NCI-H1694 (cell line): ENCODE measurements at places on chromosomes 1 and 21.
A peak's percentile ranks its signal among the peaks of the same experiment; 100 is the strongest.

- DNase-seq = no peak
These were observed 1.7 kb upstream of the TRIM33 start for GRCh38 chr1:114512595-114513280.

- peak; percentile 34 for DNase-seq
These were observed 258.5 kb downstream of the TRABD2B start for GRCh38 chr1:47738560-47739182.

- DNase-seq = no peak
These were observed 15.8 kb upstream of the RIPPLY3 start for GRCh38 chr21:36990508-36991205.

DNA sequence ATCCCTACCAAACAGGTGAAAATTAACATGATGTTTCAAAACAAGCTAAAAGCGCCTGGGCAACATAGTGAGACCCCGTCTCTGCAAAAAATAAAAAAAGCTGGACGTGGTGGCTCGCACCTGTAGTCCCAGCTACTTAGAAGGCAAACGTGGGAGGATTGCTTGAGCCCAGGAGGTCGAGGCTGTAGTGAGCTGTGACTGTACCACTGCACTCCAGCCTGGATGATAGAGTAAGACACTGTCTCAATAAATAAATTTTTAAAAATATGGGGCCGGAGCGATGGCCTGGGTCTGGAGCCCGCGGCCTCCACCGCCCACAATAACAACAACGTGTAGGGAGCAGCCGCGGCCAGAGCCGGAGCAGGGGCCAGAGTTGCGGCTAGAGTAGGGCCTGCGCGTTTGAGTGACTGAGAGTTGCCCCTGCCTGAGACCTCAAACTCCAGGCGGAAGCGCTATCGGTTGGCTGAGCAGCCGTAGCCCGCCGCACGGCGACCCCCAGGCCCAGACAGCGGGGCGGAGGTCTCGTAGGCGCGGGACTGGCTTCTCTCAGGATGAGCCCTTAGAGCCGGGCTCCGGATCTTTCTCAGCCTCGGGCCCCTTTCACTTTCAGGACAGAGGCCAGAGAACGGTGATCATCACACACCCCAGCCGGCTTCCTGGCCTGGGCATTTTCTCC is 41.4 kb downstream of the ZMYM1 start:
- DNase-seq = no peak

DNA sequence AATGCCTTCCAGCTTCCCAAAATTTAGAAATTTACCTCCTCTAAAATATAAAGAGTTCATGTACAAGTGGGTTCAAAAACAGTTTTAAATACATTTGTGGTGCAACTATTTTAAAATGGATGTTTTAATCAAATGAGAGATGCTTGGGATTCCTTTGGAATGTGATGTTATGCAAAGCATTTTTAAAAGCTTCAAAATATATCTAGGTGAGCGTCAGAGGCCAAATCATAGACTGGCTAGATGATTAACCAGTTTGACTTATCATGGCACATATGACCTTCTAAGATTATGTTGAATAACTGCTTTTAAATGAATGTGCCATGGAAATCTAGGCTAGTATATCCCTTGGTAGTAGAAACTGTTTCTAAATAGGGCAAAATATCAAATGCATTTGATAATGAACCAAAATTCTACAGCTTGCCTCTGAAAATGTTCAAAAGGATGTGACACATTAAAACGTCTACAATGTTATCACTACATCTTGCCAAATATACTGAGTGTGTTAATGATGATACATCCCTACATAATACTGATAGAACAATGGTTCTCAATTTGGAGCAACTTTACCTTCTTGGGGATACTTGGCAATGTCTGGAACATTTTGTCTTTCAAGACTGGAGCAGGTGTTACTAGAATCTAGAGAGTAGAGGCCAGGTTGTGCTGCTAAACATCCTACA is 650.9 kb upstream of the ADGRL2 start:
- no peak for DNase-seq

DNA sequence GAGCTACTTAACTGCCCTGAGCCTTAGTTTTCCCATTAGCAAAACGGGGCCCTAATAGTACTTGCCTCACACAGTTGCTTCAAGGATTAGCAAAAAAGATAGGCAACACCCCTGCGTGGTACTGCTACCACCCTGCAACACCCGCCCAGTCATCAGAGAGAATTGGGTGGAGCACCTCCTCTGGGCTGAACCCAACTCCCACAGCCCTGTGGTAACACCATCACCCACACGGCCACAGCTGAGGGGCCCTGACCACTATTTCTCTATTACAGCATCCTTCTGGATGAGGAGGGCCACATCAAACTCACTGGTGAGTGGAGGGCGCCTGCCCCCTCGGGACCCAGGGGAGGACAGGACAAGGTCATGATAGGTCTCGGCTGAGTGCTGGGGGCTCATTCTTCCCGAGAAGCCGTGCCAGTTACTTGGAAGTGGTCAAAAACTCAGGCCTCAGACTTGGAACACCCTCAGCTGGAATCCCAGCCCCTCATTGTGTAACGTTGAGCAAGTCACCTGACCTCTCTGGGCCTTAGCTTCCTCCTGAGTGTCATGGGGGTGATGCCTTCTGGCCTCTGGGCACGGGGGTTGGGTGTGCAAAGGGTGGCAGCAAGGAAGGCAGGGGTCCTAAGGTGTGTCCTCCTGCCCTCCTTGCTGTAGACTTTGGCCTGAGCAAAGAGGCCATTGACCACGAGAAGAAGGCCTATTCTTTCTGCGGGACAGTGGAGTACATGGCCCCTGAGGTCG is 24.6 kb downstream of the RPS6KA1 start:
- no peak for DNase-seq

GRCh38 chr1:160018900-160019299 is 12.9 kb downstream of the PIGM start:
- DNase-seq = no peak

DNA sequence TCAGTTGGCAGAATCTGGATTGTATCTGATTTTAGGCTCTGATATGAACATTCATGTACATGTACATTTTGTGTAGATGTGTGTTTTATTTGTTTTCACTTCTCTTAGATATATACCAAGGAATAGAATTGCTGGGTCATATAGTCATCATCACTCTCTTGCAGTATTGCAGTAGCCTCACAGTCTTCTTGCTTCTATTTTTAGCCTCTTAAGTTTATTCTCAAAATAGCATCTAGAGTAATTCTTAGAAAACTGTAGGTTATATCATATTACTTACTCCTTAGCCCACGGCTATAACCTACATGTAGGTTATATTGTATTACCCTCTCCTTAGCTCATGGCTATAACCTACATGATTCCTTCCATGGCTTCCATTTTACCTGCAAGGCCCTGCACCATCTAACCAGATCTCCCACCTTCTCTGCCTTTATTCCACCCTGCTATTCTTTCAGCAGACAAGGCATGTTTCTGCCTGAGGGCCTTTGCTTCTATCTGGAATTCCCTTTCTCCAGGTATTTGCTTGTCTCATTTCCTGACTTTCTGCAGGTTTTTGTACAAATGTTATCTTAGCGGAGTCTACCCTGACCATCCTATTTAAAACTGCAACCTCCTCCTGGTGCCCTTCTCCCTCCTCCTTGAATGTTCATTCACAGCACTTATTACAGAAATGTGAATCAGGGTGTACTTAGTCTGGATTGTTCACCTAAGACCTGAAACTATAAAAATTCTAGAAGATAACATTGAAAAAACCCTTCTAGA is 109.0 kb upstream of the ETV3 start:
- DNase-seq = no peak

- no peak for DNase-seq
These were observed 107.9 kb downstream of the FGGY start for GRCh38 chr1:59404796-59405195.

DNA sequence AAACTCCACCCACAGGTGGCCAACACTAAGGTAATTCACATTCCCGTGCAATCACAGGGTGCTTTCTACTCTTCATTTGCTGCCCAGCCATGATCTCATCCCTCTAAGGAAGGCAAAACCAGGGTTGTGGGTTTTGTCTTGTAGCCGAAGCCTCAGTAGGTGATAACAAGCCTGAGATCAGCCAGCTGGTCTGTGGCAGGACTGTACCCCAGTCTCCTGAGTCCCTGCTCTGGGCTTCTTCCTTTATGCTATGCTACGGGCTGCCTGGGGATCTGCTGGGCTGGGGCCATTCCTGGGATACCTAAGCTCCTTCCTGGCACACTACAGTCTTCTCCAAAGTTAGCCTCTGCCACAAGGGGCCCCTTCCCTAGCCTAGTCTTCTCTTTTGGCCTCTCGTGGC is 9.8 kb downstream of the PPFIA4 start:
- DNase-seq = no peak

DNA sequence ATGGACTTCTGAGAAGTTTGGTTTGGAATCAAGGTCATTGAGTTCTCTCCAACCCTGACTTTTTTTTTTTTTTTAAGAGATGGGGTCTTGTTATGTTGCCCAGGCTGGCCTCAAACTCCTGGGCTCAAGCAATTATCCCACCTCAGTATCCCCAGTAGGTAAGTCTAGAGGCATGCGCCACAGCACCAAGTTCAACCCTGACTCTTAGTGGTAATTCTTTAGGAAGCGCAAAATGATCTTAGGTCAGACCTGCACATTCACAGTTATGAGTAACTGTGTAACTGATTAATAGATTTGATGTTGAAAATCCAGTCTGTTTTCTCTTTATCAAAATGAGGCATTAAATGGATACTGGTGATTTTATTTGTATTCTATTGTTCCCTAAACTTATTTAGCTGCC is 95.9 kb downstream of the GREM2 start:
- no peak for DNase-seq

DNA sequence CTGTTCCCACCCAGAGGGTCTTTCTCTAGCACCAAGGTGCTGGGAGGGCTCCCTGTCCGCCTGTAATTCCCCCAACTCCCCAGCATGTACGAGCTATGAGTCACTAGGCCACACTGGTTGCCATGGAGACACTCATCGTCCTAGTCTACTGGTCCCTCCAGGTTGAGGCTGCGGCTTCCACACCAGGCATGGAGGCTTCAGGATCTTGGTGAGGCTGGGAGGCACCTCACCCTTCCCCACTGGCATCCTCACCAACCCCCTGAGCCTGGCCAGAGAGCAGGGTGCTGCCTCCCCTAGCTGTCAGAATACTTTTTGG is 75.6 kb upstream of the KAZN start:
- DNase-seq = no peak

DNA sequence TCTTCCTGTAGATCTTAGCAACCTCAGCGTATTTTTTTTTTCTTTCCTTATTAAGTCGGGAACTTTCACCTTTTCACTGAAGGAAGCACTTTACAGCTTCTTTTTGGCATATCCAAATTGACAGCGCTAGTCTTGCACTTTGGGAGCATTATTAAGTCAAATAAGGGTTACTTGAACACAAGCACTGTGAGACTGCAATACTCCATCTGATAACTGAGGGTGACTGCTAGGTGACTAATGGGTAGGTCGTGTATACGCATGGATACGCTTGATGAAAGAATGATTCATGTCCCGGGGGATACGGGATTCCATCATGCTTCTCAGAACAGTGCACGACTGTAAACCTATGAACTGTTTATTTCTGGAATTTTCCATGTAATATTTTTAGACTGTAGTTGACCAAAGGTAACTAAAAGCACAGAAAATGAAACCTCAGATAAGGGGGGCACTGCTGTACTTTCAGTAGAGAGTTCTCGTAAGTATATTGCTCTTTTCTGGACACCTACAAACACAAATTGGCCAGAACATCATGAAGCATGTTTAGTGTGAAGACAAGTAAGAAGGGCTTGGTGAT is 364.7 kb downstream of the SMYD3 start:
- no peak for DNase-seq

GRCh38 chr1:66539491-66539890 is 5.5 kb downstream of the SGIP1 start:
- no peak for DNase-seq

DNA sequence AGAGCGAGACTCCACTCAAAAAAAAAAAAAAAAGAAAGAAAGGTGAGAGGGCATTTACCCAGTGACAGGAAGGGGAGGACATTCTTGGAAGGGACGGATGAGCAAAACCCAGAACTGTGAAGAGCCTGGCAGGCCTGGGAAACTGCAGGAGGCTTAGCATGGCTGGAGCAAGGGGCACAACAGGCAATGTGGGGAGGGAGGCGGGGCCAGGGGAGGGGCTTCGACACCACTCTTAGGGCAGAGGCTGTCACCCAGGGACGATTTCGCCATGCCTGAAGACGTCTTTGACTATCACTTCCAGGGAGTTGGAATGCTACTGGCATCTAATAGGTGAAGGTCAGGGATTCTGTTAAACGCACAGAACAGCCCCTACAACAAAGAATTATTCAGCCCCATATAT is 184.0 kb downstream of the HUNK start:
- no peak for DNase-seq

DNA sequence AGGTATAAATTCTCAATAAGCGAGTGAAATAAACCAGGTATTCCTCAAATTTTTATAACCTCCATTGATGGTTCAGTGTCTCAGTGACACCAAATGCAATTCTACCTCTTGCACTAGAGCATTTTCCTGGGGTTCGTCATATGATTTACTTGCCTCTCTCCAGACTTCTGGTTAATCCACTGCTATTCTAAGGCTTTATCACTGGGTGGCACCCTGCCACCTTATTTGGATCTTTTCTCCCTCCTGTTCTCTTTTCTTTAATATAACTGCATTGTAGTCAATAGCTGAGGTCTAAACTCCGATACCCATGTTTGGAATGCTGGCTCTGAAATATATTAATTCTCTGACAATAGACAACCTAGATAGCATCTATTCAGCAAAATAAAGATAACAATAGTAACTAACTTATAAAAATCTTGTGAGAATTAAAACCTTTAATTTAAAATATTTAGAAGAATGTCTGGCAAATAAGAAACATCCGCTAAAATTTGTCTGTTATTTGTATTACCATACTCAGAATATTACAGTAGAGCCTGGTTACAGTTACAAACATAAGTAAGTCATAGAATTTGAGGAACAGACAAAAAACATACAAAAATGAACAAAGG is 436.4 kb downstream of the PLA2G4A start:
- DNase-seq = peak; percentile 76

- DNase-seq = no peak
These were observed 23.1 kb downstream of the DYRK3 start for GRCh38 chr1:206658264-206658980.

GRCh38 chr1:81525085-81525484 is 275.6 kb upstream of the ADGRL2 start:
- DNase-seq = no peak

GRCh38 chr1:201019321-201019977 is 4.1 kb downstream of the KIF21B start:
- DNase-seq = no peak

DNA sequence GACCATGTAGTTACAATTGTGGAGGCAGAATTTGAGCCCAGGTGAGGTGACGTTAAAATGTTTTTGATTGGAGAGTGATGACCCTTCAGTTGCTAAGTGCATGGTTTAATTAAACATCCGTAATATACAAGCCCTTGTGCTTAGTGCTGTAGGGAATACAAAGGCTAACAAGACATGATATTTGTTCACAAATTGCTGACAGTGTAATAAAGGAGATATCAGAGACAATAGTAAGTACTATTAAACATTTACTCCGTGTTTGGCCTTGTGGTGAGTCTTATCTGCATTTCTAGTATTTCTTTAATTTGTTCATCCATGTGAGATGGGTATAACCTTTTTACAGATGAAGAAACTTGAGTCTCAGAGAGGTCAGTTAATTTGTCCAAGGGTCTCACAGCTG is 37.9 kb downstream of the RLF start:
- no peak for DNase-seq

- no peak for DNase-seq
These were observed 34.7 kb downstream of the OSBPL9 start for GRCh38 chr1:51651552-51651942.
